ENCODE measurements at places on chromosomes 11 and 22.

- no peak for DNase-seq
These were observed 25.1 kb downstream of the NPAT start for GRCh38 chr11:108197351-108197750.

DNA sequence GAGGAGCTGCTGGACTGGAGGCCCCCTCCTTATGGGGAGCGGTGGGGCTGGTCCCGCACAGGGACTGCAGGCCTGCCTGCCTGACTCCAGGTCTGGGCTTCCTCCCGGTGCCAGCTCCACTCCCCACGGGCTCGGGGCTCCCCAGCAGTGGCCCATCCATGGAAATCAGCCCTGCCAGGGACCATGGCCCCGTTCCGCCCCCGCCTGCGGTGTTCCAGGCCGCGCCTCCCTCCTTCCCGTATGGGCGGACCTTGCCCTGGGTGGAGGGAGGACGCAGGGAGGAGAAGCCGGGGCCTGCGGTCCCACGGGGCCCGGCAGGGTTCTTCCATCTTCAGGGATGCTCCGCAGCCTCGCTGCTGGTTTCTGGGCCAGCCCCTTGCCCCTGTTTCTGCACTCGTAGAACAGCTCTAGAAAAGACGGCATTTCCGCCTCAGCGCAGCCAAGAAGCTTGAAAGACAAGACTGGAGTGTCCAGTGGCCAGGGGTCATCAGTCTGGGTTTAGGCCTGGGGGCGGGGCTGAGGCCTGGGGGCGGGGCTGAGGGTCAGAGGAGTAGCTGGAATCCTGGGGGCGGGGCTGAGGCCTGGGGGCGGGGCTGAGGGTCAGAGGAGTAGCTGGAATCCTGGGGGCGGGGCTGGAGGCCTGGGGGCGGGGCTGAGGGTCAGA, 1330.6 kb downstream of the BRD1 start:
- DNase-seq: no peak

- no peak for DNase-seq
These were observed 54.1 kb downstream of the RELT start for GRCh38 chr11:73430326-73430725.

DNA sequence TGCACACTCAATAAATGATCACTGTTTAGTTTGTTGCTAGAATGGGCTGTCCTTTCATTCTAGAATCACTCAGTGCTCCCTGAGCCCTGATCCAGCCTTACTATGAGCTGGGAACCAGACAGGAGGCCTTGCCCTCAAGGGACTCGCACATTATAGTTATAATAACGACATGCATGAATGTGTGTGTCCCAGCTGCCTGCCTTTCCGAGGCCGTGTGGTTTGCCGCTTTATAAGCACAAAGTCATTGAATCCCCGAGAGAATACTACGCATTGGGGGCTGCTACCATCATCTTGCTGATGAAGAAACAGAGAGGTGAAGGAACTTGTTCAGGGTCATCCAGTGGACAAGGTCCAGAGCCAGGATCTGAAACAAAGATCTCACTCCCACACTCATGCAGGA, 75.7 kb downstream of the NFAM1 start:
- no peak for DNase-seq

DNA sequence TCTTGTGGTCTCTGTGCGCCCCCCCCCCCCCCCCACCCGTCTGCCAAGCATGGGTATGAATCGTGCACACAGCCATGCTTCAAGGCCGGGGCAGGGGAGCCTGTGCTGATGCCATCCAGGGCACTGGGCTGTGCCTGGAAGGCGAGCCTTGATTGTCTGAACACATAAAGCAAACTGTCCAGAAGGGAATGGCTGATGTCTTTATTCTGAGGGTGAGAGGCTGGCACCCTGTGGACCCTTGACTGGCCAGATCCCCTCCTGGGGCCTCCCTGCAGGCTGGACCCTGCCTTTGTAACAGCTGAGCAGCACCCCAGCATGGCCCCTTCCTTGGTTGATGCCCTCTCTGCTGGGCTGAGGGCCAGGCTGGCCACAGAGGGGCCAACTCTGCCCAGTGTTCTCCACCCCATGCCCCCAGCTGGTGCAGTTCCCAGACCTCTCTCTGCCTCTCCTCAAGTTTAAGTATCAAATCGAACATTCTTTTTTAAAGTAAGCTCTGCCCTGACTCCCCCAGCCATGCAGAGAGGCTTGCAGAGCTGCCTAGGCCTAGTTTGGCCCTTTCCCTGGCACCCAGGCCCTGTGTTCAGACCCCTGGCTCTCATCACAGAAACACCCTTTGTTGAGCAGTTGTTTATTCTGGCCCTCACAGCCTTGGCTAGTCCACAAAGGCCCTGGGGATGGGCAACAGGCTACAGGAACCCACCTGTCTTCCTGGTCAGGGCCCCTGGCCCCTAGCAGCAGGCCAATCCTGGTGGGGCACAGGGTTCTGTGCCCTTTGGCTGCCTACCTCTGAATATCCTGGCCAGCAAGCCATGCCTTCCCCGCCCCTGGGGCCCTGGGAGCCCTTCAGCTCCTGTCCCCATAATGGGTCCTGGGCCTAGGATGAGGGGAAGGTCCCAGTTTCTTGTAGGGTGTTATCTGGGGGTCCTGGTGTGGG, 3.9 kb upstream of the RANBP1 start:
- no peak for DNase-seq

DNA sequence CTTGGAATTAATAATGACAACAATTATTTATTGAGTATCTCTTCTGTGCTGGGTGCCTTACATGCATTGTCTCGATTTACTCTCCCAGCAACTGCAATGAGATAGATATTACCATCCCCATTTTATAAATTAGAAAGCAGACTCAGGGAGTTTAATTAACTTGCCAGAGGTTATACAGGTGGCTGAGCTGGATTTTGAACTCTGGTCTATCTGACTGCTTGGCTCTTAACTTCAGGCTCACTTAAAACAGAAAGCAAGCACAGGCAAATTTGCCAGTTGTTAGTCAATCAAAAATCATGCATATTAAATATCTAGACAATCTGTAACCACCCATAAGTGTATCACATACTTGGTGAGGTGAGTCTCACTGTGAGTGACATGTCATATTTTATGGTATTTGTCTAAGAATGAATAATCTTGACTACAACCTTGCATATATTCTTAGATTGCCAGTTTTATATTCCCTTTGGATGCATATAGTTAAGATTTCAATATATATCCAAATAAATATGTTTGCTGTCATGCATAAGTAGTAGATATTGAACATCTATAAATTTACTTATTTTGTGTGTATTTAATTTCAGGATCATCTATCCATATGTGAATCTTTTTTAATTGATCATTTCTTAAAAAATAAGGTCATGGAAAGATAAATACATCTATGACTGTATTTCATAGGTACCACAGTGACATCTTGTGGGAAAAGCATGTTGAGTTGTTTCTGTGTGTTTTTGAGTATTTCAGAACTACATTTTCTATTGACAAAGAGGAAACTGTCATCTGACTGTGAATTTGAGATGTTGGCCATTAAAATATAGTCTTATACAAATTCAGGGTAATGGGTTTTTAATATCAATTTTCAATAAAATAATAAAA, 112.0 kb upstream of the ARHGAP42 start:
- peak; percentile 61 for DNase-seq

GRCh38 chr11:133815636-133816035, 29.7 kb downstream of the SPATA19 start:
- no peak for DNase-seq

- no peak for DNase-seq
These were observed 24.3 kb downstream of the ARFGAP2 start for GRCh38 chr11:47152126-47152952.

GRCh38 chr22:25419247-25420113, 145.0 kb upstream of the GRK3 start:
- no peak for DNase-seq

DNA sequence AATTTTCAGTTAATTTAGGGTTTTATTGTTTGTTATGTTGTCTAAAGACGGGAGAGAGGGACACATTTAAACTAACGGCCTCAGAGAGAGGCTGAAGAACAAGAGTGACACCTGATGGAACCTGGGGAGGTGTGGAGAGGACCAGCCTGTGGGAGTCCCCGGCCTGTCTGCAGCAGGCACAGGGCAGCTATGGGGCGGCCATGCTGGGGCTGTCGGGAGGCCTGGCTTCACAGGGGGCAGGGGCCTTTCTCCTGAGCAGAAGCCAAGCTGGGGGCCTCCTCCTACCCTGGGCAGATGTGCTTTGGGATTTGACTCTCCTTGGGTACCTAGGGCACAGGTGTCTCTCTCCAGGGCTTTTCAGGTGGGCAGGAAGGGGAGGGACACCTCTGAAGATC, 21.9 kb downstream of the RELT start:
- no peak for DNase-seq

- peak; percentile 88 for DNase-seq
These were observed 1.1 kb downstream of the CREB3L1 start for GRCh38 chr11:46278387-46279125.

DNA sequence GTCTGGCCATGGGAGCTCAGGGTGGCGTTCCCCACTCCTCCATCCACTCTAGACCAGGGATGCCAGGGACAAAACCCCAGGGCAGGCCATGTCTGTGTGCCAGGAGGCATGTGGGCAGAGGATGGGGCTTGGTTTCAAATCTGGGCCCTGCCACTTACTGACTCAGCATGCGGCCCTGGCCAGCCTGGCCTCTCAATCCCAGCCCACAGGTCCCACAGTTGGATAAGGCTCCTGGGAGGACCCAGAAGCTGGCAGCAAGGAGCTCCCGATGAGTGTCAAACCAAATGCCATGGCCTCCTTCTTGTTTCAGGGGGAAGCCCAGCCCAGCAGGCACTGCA, 1290.4 kb downstream of the BRD1 start:
- DNase-seq: peak; percentile 14

- DNase-seq: no peak
These were observed 56.5 kb upstream of the FIBIN start for GRCh38 chr11:26937386-26937785.

GRCh38 chr11:26944866-26945664, 48.8 kb upstream of the FIBIN start:
- no peak for DNase-seq

DNA sequence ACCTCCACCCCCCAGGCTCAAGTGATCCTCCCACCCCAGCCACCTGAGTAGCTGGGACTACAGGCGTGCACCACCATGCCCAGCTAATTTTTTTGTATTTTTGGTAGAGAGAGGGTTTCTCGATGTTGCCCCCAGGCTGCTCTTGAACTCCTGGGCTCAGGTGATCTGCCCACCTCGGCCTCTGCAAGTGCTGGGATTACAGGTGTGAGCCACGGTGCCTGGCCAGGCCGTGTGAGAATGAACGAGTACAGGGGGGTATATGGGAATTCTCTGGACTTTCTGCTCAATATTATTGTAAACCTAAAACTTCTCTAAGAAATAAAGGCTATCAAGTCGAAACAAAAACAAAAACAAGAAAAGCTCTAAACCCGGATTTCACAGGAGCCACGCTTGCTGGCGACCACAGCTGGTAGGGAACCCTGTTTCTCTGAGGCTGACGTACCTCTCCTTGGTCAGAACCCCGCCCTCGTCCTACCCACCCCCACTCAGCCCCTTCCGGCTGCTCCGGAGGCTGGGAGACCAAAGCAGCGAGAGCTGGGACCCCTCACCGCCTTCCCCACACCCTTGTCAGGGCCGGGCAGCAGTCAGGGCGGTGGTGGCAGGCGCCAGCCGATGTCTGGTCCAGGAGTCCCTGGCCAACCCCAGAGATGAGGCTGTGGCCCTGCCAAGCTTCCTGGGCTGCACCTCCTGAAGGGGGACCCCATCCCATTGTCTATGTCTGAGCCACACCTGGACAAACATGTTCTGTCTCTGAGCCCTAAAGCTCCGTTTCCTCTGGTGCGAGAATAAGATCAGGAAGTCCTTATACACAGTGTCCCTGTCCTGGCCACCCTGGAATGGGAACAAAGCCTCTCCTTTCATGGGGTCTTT, 52.1 kb downstream of the LINC01488 start:
- no peak for DNase-seq

- DNase-seq: peak; percentile 89
These were observed 85.4 kb downstream of the ATXN10 start for GRCh38 chr22:45757068-45757467.

DNA sequence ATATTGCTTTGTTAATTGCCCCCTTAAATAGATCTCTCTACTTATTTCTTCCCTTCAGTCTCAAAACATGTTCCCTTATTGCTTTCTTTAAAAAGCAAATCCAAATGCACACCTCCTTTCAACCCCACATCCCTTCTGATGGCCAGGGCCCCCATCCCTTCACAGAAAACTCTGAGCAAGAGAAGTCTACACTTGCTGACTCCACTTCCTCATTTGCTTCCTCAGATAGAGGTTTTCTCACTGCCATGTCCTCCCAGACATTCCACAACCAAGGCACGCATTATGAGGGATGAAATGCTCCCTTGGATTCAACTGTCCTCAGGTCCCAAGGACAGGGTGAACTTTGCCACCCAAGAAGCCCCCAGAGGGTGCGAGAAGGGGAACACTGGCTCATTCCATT, 43.1 kb downstream of the CSNK2A3 start:
- DNase-seq: no peak

- no peak for DNase-seq
These were observed 45.5 kb upstream of the GRIK4 start for GRCh38 chr11:120465921-120466534.

DNA sequence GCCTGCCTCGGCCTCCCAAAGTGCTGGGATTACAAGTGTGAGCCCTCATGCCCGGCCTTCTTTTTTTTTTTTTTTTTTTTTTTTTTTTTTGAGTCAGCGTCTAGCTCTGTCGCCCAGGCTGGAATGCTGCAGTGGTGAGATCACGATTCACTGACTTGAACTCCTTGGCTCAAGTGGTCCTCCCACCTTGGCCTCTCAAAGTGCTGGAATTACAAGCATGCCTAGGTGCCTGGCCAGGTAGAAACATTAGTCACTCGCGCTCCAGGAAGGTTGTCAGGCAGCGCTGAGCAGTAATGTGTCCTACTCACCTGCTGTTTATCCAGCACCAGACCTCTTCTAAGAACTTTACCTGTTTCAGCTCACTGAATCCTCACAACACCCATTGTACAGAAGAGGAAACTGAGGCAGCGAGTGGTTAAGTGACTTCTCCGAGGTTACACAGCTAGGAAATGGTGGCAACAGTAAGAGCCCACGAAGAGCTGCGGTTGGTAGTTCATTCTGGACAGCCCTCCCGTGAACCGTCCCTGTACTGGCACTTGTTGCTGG, 496 bp upstream of the CST6 start:
- peak; percentile 77 for DNase-seq

GRCh38 chr11:34063061-34063795, 11.7 kb downstream of the CAPRIN1 start:
- no peak for DNase-seq

- DNase-seq: no peak
These were observed 1318.0 kb upstream of the TENM4 start for GRCh38 chr11:80758787-80759186.

DNA sequence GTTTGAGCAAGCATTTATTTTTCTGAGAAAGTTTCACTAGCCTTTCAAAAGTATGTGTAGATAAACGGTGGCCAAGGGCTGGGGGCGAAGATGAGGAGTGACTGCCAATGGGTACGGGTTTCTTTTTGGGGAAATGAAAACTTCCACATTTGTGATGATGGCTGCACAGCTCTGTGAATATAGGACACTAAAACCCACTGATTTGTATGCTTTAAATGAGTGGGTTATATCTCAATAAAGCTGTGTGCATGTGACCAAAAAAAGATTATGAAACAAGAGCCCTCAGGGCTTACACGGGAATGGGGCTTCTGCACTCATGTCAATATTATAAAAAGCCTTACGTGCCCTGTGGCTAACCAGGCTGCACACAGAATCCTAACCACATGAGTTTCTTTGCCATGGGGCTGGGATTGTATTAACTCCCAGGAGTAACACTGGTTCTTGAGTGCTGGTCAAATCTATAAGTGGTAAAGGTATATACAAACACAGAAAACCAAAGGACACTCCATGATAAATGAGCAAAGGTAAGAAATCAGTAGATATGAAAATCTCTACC, 31.3 kb downstream of the ABCC8 start:
- no peak for DNase-seq

All from astrocyte of the hippocampus (primary cell).